ENCODE measurements at places on chromosomes 1 and 21. TPM values are rescaled to one million over a fixed set of nuclear protein-coding genes. Genes with fewer than 3 reads are reported as not detected.

DNA sequence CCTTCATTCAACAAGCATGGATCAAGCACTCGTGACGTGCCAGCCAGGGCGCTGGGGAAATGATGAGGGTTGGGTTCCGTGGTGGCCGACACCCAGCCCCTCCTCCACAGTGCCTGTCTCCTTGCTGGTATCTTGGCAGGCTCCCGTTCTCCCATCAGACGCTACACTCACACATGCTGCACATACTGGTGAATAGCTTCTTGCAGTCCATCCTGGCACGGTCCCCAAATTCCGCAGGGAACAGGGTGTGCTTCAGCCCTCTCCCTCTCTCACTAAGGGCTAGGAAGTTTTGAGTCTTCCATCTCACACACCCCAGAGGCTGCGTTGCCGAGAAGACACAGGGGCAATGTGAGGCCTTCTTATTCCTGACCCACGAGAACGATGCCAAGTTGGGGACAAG is 10.1 kb upstream of the MEF2D start:
- DNase-seq, result no peak
- no peaks in the 10 kb centered on the region for H3K27me3 ChIP-seq
- H3K36me3 ChIP-seq, result no peaks in the 10 kb centered on the region
- H3K4me1 ChIP-seq, result peaks cover 19% of the 10 kb centered on the region
- H3K4me3 ChIP-seq, result no peak overlapping the region

- no peak overlapping the region for H3K4me3 ChIP-seq
- peaks cover 31% of the 10 kb centered on the region for H3K27me3 ChIP-seq
- H3K27ac ChIP-seq, result no peak overlapping the region
- no peaks in the 10 kb centered on the region for H3K4me1 ChIP-seq
- no peaks in the 10 kb centered on the region for H3K36me3 ChIP-seq
Observed at GRCh38 chr1:156439777-156440183, 60.8 kb downstream of the MEF2D start.

DNA sequence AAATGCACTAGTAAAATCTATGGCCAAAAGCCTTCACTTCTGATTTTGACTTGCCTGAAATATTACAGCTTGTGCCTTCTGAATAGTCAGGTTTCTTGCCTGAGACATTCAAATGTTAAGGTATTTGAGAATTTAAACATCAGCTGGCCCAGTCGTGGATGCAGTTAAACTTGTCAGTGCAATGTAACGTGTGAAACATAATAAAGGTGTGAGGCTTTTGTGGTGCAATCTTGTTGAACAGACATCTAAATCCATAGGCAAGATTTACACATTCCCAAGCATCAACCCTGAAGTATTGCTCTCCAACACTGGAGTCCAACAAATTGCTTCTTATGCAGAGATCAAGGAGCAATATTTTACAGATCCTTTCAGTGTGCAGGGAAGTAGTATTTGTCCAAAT is 4.4 kb downstream of the CCN1 start:
- no peaks in the 10 kb centered on the region for H3K36me3 ChIP-seq
- H3K27me3 ChIP-seq, result peaks cover 6% of the 10 kb centered on the region
- no peak overlapping the region for H3K27ac ChIP-seq

- no peak overlapping the region for H3K27ac ChIP-seq
- DNase-seq, result no peak
- no peak overlapping the region for H3K4me3 ChIP-seq
- no peaks in the 10 kb centered on the region for H3K36me3 ChIP-seq
- no peaks in the 10 kb centered on the region for H3K27me3 ChIP-seq
- no peaks in the 10 kb centered on the region for H3K4me1 ChIP-seq
Observed at GRCh38 chr21:32437729-32438128, 25.2 kb downstream of the EVA1C start.

DNA sequence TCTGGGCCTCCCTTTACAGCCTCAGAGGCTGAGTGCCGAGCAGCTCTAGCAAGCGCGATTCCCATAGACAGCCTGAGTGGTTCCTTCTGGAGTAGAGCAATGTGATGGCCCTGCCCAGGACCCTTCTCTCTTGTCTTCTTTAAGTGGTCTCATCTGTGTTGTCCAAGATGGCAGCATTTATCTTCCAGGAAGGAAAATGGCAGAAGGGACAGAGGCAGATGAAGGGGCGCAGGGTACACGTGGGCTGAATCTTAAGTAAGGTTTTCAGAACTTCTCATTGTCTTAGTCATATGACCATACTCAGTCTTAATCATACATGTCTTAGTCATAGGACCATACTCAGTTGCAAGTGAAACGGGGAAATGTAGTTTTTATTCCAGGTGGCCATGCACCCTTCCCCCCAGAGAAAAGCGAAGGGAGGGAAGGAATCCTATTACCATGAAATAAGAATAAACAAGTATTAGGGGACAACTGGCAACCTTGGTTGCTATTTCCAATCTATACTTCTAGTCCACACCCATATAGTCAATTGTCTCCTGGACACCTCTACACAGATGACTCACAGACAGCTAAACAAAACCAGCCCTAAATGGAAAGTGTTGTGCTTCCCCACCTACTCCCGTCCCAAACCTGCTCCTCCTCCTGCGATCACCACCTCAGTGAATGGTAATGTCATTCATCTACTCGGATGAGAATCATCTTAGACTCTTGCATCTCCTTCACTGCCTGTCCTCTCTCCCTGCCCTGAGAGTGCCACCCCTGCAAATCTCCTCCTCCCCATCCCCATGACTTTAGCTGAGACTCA is 13.3 kb downstream of the OVAAL start:
- no peak overlapping the region for H3K27ac ChIP-seq
- H3K4me3 ChIP-seq, result no peak overlapping the region
- H3K4me1 ChIP-seq, result no peaks in the 10 kb centered on the region
- no peaks in the 10 kb centered on the region for H3K27me3 ChIP-seq
- H3K36me3 ChIP-seq, result no peaks in the 10 kb centered on the region
- DNase-seq, result no peak

DNA sequence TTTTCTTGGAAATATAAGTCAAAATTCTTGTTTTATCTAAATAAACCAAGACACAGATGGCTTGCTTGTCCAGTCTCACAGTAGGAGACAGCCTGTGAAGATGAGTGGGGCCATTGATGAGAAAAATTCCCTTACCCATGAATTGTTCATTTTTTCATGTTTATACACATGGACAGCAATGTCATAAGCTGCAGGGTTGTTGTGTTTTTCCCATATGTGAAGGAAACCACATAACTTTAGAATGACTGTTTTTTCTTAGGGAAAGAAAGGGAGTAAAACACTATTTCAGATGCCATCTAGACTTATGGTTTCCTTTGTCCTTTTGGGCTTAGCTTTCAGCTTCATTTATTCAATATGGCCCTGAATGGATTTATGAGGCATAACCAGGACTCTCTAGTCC is 622.5 kb upstream of the NR5A2 start:
- DNase-seq, result no peak
- H3K27me3 ChIP-seq, result no peaks in the 10 kb centered on the region
- no peak overlapping the region for H3K27ac ChIP-seq
- H3K4me3 ChIP-seq, result no peak overlapping the region
- no peaks in the 10 kb centered on the region for H3K4me1 ChIP-seq

- no peak for DNase-seq
- no peaks in the 10 kb centered on the region for H3K4me1 ChIP-seq
- no peaks in the 10 kb centered on the region for H3K36me3 ChIP-seq
Observed at GRCh38 chr1:17091252-17091651, 28.0 kb downstream of the PADI2 start.

DNA sequence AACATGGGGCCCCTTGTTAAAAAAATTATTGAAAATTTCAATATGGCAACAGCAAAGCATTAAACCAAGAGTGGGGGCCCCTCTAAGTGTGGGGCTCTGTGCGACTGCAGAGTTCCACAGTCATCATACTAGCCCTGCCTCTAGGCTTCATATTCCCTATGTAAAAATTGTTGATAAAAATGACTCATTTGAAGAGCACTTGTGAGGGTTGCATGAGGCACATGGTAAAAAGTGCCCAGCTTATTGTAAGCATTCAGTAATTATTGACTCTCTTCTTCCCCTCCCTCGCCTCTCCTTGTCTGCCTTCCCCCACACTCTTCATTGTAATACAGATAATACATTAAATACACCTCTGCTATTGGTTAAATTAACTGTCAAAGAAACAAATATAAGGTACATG is 86.7 kb upstream of the PTBP2 start:
- no peaks in the 10 kb centered on the region for H3K27me3 ChIP-seq
- no peak overlapping the region for H3K4me3 ChIP-seq
- no peak overlapping the region for H3K27ac ChIP-seq
- DNase-seq, result no peak
- H3K36me3 ChIP-seq, result no peaks in the 10 kb centered on the region

DNA sequence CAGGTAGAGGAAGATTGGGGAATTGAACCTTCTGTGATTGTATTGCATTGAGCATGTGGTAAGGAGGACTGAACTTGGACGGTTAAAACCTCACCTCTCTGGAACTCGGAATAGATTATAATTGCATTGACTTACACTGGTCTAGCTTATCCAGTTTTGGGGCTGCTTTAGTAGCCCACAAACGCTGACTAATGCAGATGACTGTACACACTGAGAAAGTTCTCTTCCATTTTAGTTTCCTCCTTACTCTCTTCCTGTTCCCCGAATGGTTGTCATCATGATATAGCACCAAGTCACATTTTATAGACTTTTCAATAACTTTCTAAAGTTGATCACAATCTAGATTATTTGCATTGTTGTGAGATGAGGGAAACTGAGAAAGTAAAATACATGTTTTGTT is 78.2 kb downstream of the NFIA start:
- DNase-seq, result no peak
- H3K27me3 ChIP-seq, result no peaks in the 10 kb centered on the region
- H3K4me1 ChIP-seq, result no peaks in the 10 kb centered on the region
- no peaks in the 10 kb centered on the region for H3K36me3 ChIP-seq
- no peak overlapping the region for H3K4me3 ChIP-seq
- no peak overlapping the region for H3K27ac ChIP-seq

DNA sequence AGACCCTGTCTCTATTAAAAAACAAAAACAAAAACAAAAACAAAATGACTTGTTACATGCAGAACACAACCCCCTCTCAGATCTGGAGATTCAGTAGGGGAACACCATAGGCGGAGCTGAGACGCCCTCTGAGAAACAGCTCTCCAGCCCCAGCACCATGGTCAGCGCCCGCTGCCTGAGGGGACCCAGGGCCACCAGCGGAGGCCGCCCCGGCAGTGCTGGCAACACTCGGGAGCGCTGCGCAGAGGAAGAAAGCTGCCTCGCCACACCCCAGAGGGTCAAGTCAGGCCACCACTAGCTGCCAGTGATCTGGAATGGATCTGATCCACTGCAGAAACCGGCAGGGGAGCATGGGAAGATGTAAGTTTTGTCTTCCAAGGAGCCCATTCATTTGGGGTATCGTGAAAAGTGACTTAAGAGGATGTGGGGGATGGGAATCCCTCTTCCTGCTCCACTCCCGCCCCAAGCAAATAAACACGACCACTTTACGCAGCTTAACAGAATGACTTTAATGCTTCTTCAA is 3.1 kb downstream of the ACTA1 start:
- H3K36me3 ChIP-seq, result no peaks in the 10 kb centered on the region
- H3K4me3 ChIP-seq, result no peak overlapping the region
- no peak overlapping the region for H3K27ac ChIP-seq
- H3K4me1 ChIP-seq, result no peaks in the 10 kb centered on the region
- DNase-seq, result no peak
- H3K27me3 ChIP-seq, result peaks cover 13% of the 10 kb centered on the region

DNA sequence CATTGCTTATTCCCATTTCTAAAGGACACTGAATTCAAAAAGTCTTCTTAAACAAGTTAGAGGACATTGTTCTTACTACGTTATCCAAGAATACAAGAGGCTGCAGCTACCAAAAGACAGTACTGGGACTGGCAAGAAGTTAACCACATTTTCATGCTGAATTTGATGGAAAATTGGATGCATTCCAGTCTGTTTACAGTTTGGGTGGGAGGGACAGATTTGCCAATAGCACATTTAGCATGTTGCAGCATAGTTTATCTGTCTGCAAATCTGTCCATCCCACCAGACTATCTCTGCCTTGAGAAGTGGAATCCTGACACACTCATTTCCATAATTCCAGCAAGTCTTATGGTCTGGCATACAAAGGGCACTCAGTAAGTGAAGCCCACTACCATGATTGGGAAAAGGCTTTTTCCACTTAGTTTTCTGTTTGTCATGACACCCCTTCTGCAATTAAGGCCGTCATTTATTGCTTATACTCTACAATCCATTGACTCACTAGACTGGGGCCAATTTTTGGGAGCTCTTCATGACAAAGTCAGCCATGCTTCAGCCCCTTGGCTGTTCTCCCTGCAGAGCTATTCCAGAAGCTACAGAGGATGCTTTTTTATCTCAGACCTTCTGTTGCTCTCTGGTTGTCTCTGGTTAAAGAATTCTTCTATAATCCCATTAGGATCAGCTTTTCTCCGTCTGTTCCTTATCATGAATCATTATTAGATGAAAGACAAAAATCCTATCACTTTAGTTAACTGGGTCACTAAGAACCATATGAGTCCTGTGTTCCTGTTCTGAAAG is 355.8 kb upstream of the PTBP2 start:
- H3K36me3 ChIP-seq, result no peaks in the 10 kb centered on the region
- H3K4me1 ChIP-seq, result no peaks in the 10 kb centered on the region
- no peaks in the 10 kb centered on the region for H3K27me3 ChIP-seq
- no peak overlapping the region for H3K4me3 ChIP-seq

DNA sequence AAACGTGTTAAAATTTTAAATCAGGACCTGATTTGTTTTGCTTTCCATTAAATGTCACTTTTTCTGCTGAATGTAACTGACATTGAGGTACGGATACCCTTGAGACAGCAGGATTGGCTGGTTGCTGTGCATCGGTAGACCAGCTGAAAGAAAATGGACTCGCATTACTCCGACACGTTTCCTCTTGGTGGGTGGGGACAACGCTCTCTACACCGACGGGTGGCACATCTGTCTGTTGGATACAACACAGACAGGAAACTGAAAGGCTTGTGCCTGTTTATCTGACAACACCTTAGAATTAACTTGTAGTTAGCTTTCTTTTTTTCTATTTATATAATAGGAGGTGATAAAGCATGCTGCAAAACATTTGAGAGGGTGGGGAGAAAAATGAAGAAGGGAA is 19.4 kb downstream of the PRPF38A start:
- no peak overlapping the region for H3K4me3 ChIP-seq
- H3K27me3 ChIP-seq, result no peaks in the 10 kb centered on the region
- no peaks in the 10 kb centered on the region for H3K4me1 ChIP-seq
- no peak for DNase-seq
- no peaks in the 10 kb centered on the region for H3K36me3 ChIP-seq

DNA sequence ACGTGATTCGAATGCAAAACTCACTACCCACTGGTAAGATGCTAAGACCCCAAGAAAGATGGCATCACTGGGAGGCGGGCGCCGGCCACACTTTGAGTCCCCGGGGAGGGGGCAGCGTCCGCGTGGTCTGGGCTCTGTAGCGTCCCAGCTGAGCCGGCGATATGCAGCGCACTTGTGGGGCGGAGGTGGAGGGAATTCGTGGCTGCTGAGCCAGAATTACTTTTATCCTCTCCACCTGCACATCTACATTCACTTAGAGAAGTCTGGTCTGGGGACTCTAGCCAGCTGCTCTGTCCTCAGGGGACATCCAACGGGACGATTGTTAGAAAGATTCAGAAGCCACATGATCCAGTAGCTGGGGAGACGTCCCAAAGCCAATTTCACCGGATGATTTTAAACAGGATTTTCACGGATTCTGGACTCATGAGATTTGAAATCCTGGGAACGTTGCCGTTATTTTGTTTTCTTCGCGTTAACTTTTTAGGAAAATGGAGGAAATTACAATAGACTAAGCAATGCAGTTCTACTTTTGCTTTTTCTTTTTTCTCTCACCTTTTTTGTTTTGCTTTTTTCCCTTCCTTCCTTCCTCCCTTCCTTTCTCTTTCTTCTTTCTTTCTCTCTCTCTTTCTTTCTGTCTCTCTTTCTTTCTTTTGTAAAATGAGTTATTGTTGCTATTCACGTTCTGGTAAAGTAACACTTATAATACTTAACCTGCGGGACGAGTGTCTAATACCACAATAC is 1.3 kb downstream of the JAM2 start:
- DNase-seq, result no peak
- H3K36me3 ChIP-seq, result no peaks in the 10 kb centered on the region
- no peaks in the 10 kb centered on the region for H3K27me3 ChIP-seq

The SLC2A5 gene
- total RNA-seq, result 32.3 TPM

The OR2L3 gene
- total RNA-seq, result not detected

Measured in GM12878 (cell line).